ENCODE measurements at places on chromosomes 6 and 20. TPM values are rescaled to one million over a fixed set of nuclear protein-coding genes. Genes with fewer than 3 reads are reported as not detected.

DDAH2 gene
- total RNA-seq: 10.4 TPM

APOBEC2 gene
- not detected for total RNA-seq

C6orf141 gene
- total RNA-seq: not detected

ARHGAP40 gene
- not detected for total RNA-seq

CST2 gene
- total RNA-seq: not detected

HSF2 gene
- total RNA-seq: 16.5 TPM

TFAP2D gene
- total RNA-seq: not detected

ENPP5 gene
- 0.95 TPM for total RNA-seq

DYNLT2 gene
- total RNA-seq: 2.7 TPM

DLL1 gene
- 3.3 TPM for total RNA-seq

C6orf52 gene
- 1.1 TPM for total RNA-seq

DEFB118 gene
- not detected for total RNA-seq

HLA-G gene
- 0.53 TPM for total RNA-seq

C20orf202 gene
- total RNA-seq: not detected

RAET1L gene
- total RNA-seq: not detected

SEL1L2 gene
- not detected for total RNA-seq

POU3F2 gene
- total RNA-seq: not detected

PBOV1 gene
- total RNA-seq: not detected

RIPPLY2 gene
- total RNA-seq: not detected

HCRTR2 gene
- not detected for total RNA-seq

CD40 gene
- 6.0 TPM for total RNA-seq

CALHM6 gene
- 3.8 TPM for total RNA-seq

Measured in T-cell (primary cell).